ENCODE measurements at places on chromosomes 5 and 9.

- H3K36me3 ChIP-seq, result no peaks in the 10 kb centered on the region
- no peaks in the 10 kb centered on the region for H3K4me1 ChIP-seq
- H3K27me3 ChIP-seq, result no peaks in the 10 kb centered on the region
Measured at GRCh38 chr5:91252916-91253315, 130.2 kb downstream of the ARRDC3 start.

GRCh38 chr5:10315824-10316509 is 8.3 kb upstream of the CMBL start:
- H3K4me1 ChIP-seq, result peaks cover 2% of the 10 kb centered on the region
- no peaks in the 10 kb centered on the region for H3K36me3 ChIP-seq
- DNase-seq, result no peak
- no peak overlapping the region for H3K4me3 ChIP-seq

DNA sequence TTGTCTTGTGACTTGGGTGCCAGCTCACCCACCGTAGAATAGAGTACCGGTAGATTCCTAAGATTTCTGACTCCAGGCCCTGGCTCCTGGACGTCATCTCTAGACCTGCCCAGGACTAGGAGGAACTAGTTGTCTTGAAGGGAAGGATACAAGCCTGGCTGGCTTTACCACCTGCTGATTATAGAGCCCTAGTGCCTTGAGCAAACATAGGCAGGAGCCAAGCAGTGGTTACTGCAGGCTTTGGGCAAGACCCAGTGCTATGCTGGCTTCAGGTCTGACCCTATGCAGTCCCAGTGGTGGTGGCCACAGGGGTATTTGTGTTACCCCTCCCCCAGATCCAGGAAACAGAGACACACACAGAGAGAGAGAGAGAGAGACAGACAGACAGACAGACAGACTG is 606.2 kb downstream of the PDE4D start:
- DNase-seq, result no peak
- no peaks in the 10 kb centered on the region for H3K27me3 ChIP-seq
- H3K36me3 ChIP-seq, result no peaks in the 10 kb centered on the region
- H3K4me1 ChIP-seq, result no peaks in the 10 kb centered on the region

DNA sequence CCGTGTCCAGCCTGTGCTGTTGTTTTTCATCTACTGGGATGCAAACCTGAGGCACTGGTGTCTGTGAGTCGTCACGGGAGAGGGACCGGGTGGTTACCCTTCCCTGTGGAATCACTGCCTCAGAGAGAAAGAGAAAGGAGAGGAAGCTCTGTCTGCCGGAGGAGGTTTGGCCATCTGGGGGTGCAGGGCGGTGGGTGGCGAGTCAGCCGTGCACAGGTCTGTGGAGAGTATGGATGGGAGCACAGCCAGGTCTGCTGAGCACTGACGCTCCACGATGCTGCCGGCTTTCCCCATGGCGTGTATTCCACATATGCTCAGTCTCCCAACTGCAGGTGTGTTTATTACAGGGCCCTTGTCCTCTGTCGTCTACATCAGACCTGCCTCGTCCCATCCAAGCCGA is 395.2 kb upstream of the IRX4 start:
- H3K4me1 ChIP-seq, result no peaks in the 10 kb centered on the region
- no peak overlapping the region for H3K4me3 ChIP-seq
- H3K27me3 ChIP-seq, result peaks cover 2% of the 10 kb centered on the region
- H3K36me3 ChIP-seq, result no peaks in the 10 kb centered on the region
- H3K27ac ChIP-seq, result no peak overlapping the region
- no peak for DNase-seq

GRCh38 chr9:33468797-33469621 is 4.7 kb downstream of the NOL6 start:
- no peak overlapping the region for H3K27ac ChIP-seq
- H3K27me3 ChIP-seq, result no peaks in the 10 kb centered on the region
- no peak for DNase-seq
- no peak overlapping the region for H3K4me3 ChIP-seq

GRCh38 chr5:50328193-50328729 is 112.8 kb downstream of the EMB start:
- no peak overlapping the region for H3K4me3 ChIP-seq
- no peak for DNase-seq
- H3K4me1 ChIP-seq, result no peaks in the 10 kb centered on the region
- H3K36me3 ChIP-seq, result no peaks in the 10 kb centered on the region
- no peak overlapping the region for H3K27ac ChIP-seq
- H3K27me3 ChIP-seq, result no peaks in the 10 kb centered on the region

DNA sequence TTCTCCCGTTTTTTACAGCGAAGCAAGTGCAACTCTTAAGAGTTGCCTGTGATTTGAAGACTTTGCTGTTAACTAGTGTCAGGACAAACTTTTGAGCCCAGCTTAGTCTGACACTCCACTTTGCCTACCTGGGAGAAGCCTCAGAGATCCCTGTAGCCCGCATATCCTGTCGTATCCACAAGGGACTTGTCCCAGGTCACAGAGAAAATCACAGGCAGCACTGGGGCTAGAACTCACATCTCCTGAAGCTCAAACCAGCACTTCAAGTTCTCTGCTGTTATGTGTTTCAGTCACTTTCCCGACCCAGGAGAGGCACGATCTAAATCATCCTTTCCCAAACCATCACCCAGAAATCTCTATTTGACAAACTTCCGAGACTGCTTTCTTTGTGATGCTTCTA is 584.5 kb downstream of the ACTL7B start:
- no peaks in the 10 kb centered on the region for H3K27me3 ChIP-seq
- H3K36me3 ChIP-seq, result no peaks in the 10 kb centered on the region
- no peak overlapping the region for H3K4me3 ChIP-seq
- H3K4me1 ChIP-seq, result peaks cover 24% of the 10 kb centered on the region
- DNase-seq, result no peak

DNA sequence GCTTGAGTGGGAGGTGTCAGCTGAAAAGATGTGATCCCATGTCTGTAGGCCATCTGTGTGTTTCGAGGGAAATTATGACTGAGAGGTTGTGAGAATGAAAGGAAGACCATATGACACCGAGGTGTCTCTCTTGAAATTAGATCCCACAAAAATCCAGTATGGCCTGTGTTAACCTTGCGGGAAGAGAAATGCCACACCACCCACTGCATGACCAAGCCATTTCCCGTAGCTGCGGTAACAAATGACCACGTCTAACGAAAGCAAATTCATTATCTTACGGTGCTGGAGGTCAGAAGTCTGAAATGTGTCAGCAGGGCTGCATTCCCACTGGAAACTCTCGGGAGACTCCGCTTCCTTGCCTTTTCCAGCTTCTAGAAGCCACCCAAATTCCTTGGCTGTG is 11.6 kb downstream of the C9orf57 start:
- no peak for DNase-seq
- no peak overlapping the region for H3K27ac ChIP-seq
- H3K36me3 ChIP-seq, result no peaks in the 10 kb centered on the region
- no peak overlapping the region for H3K4me3 ChIP-seq
- H3K4me1 ChIP-seq, result no peaks in the 10 kb centered on the region

- no peaks in the 10 kb centered on the region for H3K4me1 ChIP-seq
- H3K36me3 ChIP-seq, result no peaks in the 10 kb centered on the region
- H3K4me3 ChIP-seq, result no peak overlapping the region
- DNase-seq, result no peak
Measured at GRCh38 chr5:98602534-98603112, 170.8 kb upstream of the RGMB start.

GRCh38 chr9:114718801-114719221 is 36.8 kb upstream of the TEX48 start:
- no peak overlapping the region for H3K4me3 ChIP-seq
- no peaks in the 10 kb centered on the region for H3K36me3 ChIP-seq
- no peak for DNase-seq
- H3K27ac ChIP-seq, result no peak overlapping the region
- peaks cover 27% of the 10 kb centered on the region for H3K4me1 ChIP-seq

DNA sequence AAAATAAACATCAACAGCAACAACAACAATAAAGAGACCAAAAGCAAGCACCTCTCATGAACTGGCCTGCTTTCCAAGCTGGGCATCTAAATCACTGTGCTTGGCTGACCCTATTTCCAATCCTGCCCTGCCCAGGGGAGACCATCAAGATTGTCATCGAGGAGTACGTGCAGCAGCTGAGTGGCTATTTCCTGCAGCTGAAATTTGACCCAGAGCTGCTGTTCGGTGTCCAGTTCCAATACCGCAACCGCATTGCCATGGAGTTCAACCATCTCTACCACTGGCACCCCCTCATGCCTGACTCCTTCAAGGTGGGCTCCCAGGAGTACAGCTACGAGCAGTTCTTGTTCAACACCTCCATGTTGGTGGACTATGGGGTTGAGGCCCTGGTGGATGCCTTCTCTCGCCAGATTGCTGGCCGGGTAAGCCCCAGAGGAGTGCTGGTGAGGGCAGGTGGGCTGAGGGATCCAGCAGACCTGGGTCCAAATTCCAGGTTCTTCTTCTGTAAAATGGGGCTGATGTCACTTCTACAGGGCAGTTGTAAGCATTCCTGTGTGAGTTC is 15.6 kb downstream of the PTGS1 start:
- DNase-seq, result peak; percentile 34
- H3K36me3 ChIP-seq, result no peaks in the 10 kb centered on the region
- H3K4me3 ChIP-seq, result no peak overlapping the region
- no peak overlapping the region for H3K27ac ChIP-seq
- peaks cover 28% of the 10 kb centered on the region for H3K4me1 ChIP-seq

GRCh38 chr5:137778772-137779564 is 24.8 kb upstream of the HNRNPA0 start:
- peak; percentile 60 for DNase-seq
- H3K27ac ChIP-seq, result no peak overlapping the region
- no peak overlapping the region for H3K4me3 ChIP-seq
- no peaks in the 10 kb centered on the region for H3K4me1 ChIP-seq
- H3K36me3 ChIP-seq, result no peaks in the 10 kb centered on the region

DNA sequence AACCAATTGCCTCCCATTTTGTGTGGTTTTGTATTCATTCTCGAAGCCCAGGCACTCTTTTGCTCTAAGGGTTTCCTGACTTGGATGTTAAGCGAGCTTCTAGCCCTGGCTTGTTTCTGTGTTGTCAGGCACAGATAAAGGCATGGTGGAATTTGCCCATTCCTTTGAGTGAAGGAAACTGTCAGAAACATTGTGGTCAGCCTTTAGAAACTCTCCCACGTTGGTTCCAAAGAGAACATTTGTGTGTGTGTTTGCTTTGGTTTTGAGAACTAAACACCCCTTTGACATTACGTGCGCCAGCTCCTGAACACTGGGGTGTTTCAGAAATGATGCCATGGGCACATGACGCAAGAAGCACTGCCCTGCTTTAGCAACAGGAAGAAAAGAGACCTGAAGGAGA is 320.9 kb downstream of the NTRK2 start:
- peaks cover 8% of the 10 kb centered on the region for H3K27me3 ChIP-seq
- H3K27ac ChIP-seq, result no peak overlapping the region
- H3K36me3 ChIP-seq, result no peaks in the 10 kb centered on the region
- no peak overlapping the region for H3K4me3 ChIP-seq

GRCh38 chr5:67043796-67044511 is 152.6 kb downstream of the CD180 start:
- DNase-seq, result no peak
- no peak overlapping the region for H3K27ac ChIP-seq
- H3K36me3 ChIP-seq, result no peaks in the 10 kb centered on the region
- H3K4me1 ChIP-seq, result peaks cover 2% of the 10 kb centered on the region
- no peaks in the 10 kb centered on the region for H3K27me3 ChIP-seq

DNA sequence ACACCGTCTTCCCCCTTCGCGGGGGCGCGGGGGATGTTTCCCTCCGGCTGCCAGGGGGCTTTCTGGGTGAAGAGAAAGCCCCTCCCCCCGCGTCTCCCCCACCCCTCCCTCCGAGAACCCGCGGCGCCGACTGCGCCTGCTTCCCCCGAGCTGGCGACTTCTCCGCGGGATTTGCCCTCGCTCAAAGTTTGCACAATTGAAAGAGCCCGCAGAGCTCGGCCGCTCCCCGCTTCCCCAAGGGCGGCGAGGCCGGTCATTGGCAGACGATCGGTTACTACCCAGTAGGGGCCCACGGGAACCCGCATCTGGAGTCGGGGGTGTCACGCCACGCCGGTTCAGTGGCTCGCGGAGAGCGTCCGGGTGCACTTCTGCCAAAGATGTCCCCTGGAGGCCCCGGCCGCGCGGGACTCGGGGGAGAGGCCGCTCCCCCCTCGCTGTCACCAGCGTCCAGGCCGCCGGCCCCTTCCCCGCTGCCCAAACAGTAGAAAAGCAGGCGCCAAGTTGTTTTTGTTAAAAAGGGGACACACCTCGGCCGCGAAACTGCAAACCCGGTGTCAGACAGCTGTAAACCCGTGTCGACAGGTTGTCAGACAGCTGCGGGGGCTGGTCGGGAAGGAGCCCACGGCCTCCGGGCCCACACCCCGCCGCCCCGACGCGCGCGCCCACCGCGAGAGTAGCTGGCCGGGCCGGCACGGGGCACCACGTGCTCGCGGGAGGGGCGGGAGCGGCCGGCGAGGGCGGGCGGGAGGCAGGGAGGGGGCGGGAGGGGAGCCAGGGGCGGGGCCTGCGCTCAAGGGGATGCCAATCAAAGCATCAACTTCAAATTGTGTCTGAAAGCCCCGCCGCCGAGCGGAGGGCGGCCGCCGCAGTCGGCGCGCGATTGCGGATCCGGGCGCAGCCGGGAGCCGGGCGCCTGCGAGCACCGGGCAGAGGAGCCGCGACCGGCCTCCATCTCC is at the start of gene IRX1:
Gene IRX1, plus strand, starts transcription at position 827 of the 956 bp plus-strand sequence. CDS start 274 bp downstream, outside the sequence.
- H3K36me3 ChIP-seq, result no peaks in the 10 kb centered on the region
- H3K27me3 ChIP-seq, result peaks cover 93% of the 10 kb centered on the region
- H3K27ac ChIP-seq, result no peak within 1 kb of the TSS
- H3K4me3 ChIP-seq, result peak within 1 kb of the TSS; percentile 2

DNA sequence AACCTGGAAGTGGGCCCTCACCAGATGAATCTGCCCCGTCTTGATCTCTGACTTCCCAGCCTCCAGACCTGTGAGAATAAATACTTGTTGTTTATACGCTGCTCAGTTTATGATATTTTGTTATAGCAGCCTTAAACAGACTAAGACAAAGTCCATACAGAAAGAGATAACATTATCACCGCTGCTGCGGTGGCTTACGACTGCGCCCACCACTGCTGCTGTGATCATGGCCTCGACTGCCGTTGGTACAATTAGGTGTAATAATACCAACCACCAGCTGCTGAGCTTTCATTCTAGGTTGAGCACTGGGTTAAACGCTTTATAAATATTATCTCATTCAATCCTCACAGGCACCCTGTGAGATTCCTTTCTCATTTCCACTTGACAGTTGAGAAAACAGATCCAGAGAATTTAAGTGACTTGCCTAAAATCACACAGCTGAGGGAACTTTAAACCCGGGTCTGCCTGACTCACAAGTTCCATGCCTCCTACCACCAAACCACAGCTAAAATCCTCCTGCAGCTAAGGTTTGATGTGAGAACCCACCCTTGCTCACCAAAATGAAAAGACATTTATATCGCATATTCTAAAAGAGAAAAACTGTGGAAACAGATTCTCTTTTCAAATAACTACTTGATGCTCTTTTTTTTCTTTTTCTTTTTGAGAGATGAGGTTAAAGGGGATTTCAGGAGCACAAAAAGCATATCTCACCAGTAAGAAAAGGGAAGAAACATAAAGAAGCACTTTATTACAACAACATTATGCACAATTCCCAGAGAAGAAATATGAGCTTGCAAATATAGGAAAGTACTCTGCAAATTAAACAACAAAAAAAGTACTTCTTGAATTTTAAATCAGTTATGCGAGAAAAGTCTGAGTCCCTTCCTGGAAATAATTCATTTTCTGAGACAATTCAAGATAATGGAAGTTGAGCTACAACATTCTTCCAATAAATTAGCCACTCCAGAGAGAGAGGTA is 23.9 kb downstream of the GOLM1 start:
- H3K36me3 ChIP-seq, result peaks cover 47% of the 10 kb centered on the region
- H3K27me3 ChIP-seq, result no peaks in the 10 kb centered on the region
- DNase-seq, result no peak
- no peak overlapping the region for H3K4me3 ChIP-seq
- H3K27ac ChIP-seq, result no peak overlapping the region
